ENCODE measurements at places on chromosomes 12 and 14.
A peak's percentile ranks its signal among the peaks of the same experiment; 100 is the strongest.

- no peak for DNase-seq
These were observed 382.3 kb downstream of the KCNH5 start for GRCh38 chr14:62662811-62663455.

GRCh38 chr12:131452444-131452860 lies 258.4 kb upstream of the SFSWAP start:
- DNase-seq: peak; percentile 14

DNA sequence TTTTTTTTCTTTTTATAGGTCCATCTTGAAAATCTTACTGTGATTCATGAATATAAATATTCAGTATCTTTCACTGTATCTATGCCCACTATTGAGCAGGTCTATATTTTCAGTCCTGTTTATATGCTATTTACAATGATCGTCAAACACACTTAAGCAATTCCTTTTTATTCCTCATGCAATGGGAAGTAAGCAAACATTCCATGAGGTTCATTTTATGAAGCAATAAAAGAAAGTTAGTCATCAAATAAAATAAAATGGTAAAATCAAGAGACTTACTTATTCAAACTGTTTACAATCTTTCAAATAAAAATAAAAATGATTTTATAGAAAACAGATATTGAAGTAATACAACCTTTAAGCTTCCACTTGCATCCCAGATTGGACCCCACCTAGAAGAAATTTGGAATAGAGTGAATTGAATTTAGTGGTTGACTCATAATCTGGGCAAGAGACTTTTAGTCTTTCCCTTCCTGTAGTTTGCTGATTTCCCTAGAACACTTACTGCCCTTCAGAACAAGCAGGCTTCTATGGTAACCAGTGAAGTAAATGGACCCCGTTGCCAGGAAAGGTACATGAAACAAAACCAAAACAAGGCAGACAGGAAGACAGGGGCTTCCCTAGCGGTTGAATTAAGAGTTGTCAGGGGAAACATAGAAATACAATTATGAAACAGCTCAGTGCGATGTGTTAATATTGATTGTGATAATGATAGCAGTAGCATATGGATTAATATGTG lies 241.0 kb upstream of the ATP2B1 start:
- DNase-seq: no peak

- DNase-seq: no peak
These were observed 213.4 kb downstream of the PHETA1 start for GRCh38 chr12:111155521-111155920.

DNA sequence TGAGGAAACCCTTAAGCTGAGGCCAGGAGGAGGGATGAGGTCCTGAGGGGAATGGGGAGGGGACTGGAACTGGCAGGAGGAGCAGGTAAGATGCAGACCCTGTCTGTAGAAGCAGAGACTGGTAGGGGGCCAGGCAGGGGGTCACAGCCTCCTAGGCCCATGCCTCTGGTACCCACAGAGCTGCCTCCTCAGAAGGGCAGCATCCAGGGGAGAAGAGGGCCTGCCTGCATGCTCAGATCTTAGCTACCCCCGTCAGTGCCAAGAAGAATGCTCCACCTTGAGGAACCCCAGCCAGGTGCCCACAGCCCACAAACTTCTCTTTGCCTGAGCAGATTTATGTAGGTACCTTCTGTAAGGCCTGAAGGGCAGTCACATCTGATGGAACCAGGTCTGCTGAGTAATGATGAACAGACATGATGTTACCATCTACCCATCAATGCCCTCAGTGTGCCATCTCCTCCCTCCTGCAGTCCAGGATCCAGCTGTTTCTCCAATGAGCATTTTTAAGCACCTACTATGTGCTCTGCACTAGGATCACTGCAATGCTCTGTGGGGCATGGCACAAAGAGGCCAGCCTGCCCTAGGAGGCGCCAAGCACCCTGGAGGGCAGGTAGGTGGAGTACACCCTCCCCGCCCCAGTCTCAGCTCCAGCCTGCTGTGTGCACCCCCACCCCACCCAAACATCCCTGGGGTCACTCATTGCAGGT lies 24.8 kb upstream of the ZFP36L1 start:
- DNase-seq: no peak

- DNase-seq: no peak
These were observed at the start of gene CYP27B1 for GRCh38 chr12:57766464-57767304. CYP27B1 (minus strand) TSS chr12:57767078; CDS start chr12:57767041, 37 bp downstream.

DNA sequence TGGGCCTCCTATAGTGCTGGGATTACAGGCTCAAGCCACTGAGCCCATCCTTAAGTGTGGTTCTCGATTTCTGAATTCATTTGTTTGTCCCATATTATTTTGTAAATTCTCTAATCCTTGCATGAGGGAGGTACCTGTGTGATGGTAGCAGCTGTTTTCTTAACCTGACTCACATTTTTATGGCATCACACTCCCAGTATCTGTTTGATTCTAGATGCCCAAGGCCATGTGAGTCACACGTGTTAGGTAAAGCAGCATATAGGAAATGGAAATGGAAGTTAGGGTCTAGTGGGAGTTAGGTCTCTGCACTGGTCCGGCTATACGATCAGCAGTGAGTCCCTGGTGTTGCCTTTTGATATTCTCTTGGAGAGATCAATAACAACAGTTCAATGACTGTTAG lies 198.1 kb downstream of the ERC1 start:
- DNase-seq: no peak

GRCh38 chr14:76426161-76426696 lies 50.3 kb downstream of the ESRRB start:
- DNase-seq: no peak

- no peak for DNase-seq
These were observed 11.1 kb downstream of the BCL11B start for GRCh38 chr14:99260587-99261551.

DNA sequence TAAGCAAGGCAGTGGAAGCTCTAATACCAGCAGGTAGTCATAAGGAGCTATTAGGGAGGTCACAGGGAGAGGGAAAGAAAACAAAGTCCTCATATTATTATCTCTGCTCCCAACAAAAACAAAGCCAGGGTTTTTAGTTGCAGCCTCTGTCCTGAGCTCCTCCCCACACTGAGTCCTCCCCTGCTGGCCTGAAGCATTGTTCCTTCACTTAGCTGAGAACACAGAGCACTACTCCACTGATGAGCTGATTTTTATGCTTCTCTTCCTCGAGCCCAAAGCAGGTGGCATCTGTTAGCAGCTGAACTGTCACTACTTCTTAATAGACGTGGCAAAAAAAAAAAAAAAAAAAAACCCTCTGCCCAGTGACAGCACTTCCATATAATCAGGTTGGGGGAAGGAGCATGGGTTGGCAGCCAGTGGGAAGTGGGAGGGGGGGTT lies 10.5 kb upstream of the STAC3 start:
- no peak for DNase-seq

DNA sequence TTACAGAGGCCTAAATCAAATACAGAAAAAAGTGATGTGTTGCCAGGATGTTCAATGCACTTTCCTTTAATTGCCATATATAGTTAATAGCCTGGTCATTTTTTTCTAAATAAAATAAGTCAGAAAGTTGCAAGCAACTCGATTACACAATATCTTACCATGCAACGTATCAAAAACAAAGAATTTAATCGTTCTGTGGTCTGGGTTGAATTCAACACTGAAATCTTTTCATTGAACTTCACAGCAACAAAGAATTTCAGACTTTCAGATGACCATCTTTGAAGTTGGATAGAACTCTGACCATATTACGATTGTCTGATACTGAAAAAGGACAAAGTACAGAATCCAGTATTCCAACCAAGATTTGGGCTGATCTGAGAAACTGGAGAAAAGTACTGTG lies 231.9 kb downstream of the SLC25A21 start:
- no peak for DNase-seq

DNA sequence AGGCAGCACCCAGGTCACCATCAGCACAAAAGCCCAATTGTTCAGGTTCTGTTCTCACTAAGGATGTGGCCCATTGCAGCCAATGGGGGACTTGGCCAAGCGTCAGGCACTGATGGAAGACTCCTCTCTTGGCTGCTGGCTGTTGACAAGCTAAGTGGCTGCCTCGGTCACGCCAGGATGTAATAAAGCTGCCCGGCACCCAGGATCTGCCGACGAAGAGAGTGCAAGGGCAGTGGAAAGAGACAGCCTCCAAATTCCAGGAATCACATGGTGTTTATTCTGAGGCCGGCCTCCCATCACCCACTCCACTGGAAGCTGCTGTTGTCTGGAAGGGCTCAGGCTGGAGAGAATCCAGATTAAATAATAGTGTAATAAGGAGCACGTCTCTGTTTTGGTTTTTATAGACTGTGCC lies 451.8 kb upstream of the TBX3 start:
- no peak for DNase-seq

- DNase-seq: no peak
These were observed 229.2 kb downstream of the EMP1 start for GRCh38 chr12:13425766-13426165.

GRCh38 chr14:25110106-25110505 lies 60.2 kb upstream of the STXBP6 start:
- no peak for DNase-seq

DNA sequence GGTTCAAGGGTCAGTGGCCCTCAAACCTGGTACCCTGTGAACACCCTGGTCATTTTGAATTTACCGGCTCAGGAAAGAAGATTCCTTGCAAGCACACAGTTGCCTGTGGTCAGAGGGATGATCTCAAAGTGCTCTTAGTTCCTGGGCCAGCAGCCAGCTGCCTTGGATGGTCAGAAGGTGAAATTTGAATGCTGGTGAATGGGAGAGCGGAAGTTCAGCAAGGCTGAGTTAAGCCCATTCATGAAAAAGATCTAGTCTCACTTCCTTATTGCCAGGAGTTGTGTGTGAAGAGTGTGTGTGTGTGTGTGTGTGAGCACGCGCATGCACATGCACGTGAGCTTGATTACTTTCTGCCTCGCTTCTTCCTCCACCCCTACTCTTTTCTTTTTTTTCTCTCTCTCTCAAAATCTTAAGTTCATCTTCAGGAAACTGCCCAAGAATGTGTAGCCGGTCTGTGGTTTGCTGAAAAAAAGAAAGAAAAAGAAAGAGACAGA lies 155.5 kb upstream of the CCND2 start:
- no peak for DNase-seq

Data from stimulated activated CD4-positive, alpha-beta T cell treated with anti-CD3 and anti-CD28 coated beads, Interleukin-12 subunit alpha, Interleukin-12 subunit beta, amount 100 ng/mL, for 48 hours (primary cell).